ENCODE measurements at places on chromosomes 5 and 9.

- DNase-seq = no peak
Observed at GRCh38 chr5:134426361-134426760, 14.7 kb upstream of the CDKN2AIPNL start.

- DNase-seq = no peak
Observed at GRCh38 chr9:127844821-127845359, 9.6 kb downstream of the ENG start.

GRCh38 chr5:90221951-90222350 lies 187.6 kb downstream of the CETN3 start:
- DNase-seq = no peak

DNA sequence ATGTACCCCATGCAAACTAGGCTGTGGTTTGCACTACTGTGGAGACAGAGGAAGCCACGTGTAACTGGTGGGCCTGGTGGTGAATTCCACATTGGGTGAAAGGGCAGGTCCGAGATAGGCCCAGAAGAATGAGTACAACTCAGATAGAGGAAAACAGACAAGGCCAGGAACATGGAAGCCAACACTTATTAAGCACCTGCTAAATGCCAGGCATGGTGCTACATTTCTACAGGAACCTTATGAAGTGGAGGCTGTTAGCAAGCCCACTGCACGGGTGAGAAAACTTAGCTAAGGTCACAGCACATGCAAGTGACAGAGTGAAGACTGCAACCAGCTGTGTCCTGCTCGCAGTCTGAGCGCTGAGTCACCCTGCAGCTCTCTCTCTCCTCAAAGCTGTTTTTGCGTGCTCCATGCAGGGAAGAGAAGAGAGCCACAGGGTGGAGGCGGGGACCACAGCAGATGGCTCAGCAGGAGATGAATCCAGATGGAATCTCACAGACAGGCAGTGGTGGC lies 65.5 kb upstream of the SPTLC1 start:
- no peak for DNase-seq

- DNase-seq = no peak
Observed at GRCh38 chr5:179406031-179406961, 61.0 kb upstream of the ADAMTS2 start.

- DNase-seq = no peak
Observed at GRCh38 chr5:176888016-176888864, 10.9 kb downstream of the HK3 start.

DNA sequence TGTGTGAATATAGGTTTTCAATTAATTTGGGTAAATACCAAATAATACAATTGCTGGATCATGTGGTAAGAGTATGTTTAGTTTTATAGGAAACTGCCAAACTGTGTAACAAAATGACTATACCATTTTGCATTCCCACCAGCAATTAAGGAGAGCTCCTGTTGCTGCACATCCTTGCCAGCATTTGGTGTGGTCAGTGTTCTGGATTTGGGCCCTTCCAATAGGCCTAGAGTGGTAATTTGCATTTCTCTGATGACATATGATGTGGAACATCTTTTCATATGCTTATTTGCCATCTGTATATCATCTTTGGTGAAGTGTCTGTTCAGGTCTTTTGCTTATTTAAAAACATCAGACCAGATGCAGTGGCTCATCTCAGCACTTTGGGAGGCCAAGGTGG lies 11.6 kb upstream of the RFK start:
- DNase-seq = no peak

DNA sequence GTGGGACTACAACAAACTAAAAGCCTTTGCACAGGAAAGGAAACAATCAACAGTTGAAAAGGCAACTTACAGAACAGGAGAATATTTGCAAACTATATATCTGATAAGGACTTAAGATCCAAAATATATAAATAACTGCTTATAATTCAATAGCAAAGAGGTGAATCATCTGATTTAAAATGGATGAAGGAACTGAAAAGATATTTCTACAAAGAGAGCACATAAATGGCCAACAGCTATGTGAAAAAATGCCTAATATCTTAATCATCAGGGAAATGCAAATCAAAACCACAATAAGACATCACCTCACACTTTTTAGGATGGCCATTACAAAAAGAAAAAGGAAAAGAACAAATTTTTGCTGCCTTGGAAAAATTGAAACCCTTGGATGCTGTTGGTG lies 100.4 kb downstream of the LURAP1L start:
- no peak for DNase-seq

- no peak for DNase-seq
Observed at GRCh38 chr9:120934281-120934680, 7.7 kb upstream of the TRAF1 start.

GRCh38 chr9:106731910-106732309 lies 131.1 kb upstream of the ZNF462 start:
- peak; percentile 60 for DNase-seq
